Skeletal muscle tissue (tissue), 5 donors: ENCODE measurements at places on chromosomes 12 and 14. TPM values are rescaled to one million over a fixed set of nuclear protein-coding genes. Genes with fewer than 3 reads are reported as not detected.

The SRRM4 gene
- under 0.01 TPM for total RNA-seq

The VRTN gene
- total RNA-seq = not detected

The STRN3 gene
- total RNA-seq = 69.9 TPM

The IL31 gene
- total RNA-seq = not detected

The KRT4 gene
- not detected for total RNA-seq

The PLA2G1B gene
- total RNA-seq = not detected

The NRXN3 gene
- 0.52 TPM for total RNA-seq

The LRTM2 gene
- not detected for total RNA-seq

The C14orf180 gene
- total RNA-seq = 3.7 TPM

The KRT81 gene
- total RNA-seq = not detected

The P3H3 gene
- total RNA-seq = 19.8 TPM
